EL (cell line): ENCODE measurements at places on chromosomes 2 and 18.

GRCh38 chr2:109208071-109208950 lies 79.3 kb downstream of the SH3RF3 start:
- peak; percentile 77 for DNase-seq

DNA sequence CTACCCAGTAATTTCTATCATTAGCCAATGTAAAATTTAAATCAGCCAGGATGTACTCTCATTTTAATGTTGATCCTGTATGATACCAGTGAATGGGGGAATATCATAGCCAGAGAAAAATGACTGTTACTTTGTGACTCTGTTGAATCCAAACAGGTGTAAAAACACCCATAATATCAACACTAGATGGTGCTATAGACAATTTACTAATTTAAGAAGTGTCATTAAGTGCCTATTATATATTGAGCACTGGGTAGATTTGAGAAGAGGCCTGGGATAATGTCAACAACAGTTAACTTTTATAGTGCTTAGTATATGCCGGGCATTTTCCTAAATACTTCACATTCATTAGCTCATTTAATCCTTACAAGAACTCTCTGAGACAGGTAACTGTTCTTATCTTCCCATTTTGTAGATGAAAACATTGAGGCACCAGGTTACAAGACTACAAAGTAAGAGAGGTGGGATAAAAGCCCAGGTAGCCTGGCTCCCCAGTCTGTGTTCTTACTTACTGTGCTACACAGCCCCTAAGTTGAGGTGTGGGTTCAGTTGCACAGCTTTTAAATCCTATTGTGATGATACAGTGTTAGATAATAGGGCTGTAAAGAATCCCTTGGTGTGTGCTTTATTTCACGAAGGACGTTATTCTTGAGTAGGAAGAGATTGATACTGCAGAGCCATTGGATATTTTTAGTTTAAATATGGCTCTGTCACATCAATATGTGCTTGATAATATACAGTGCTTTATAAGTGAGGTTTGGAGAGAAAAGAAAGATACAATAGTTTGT lies 325.5 kb downstream of the AGPS start:
- no peak for DNase-seq

- DNase-seq: no peak
Observed at GRCh38 chr2:192137451-192137850, 57.3 kb downstream of the TMEFF2 start.

- DNase-seq: peak; percentile 50
Observed at GRCh38 chr2:221571551-221572218, 419 bp downstream of the EPHA4 start.

GRCh38 chr18:79497638-79498081 lies 101.9 kb downstream of the NFATC1 start:
- DNase-seq: no peak

GRCh38 chr2:144801766-144802165 lies 281.8 kb upstream of the ZEB2 start:
- peak; percentile 87 for DNase-seq

DNA sequence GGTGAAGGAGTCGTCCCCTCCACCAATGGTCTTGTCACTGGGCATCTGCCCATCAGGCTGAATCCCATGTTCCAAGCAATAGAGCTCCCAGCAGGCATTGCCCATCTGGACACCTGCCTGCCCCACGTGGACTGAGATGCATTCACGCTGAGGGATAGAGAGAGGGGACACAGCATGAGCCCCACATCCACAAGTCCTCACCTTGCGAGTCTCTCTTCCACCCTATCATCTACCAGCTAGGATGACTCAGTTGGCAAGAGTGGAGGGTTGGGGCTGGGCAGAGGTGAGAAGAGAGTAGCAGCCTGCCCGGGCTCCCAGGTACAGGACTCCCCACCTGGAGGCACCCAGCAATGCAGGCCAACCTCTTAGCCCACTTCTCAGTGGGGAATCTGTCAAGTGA lies 959 bp upstream of the TUBA4B start:
- DNase-seq: no peak

GRCh38 chr18:74921057-74921820 lies 287.7 kb downstream of the PTGR3 start:
- no peak for DNase-seq

- peak; percentile 14 for DNase-seq
Observed at GRCh38 chr2:80078290-80079036, 226.1 kb downstream of the LRRTM1 start.

- DNase-seq: no peak
Observed at GRCh38 chr18:35807811-35808335, 164.6 kb upstream of the RMP24 start.

DNA sequence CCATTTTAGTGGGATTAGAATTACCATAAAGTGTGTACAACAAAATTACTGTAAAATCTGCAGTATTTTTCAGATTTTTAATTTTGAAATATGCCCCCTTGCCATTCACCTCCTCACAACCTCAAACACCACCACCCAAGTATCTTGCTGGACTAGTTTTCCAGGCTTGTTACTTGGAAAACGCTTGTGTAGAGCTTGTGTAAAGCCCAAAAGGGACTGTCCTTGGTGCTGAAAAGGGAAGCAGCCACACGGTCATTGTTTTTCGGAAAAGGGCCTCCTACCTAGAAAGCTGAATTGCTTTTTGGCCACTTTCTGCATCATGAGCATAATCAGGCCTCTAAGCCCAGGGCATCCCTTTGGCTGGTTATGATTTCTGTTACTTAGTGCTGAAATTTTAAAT lies 563.4 kb downstream of the LRRTM4 start:
- no peak for DNase-seq

DNA sequence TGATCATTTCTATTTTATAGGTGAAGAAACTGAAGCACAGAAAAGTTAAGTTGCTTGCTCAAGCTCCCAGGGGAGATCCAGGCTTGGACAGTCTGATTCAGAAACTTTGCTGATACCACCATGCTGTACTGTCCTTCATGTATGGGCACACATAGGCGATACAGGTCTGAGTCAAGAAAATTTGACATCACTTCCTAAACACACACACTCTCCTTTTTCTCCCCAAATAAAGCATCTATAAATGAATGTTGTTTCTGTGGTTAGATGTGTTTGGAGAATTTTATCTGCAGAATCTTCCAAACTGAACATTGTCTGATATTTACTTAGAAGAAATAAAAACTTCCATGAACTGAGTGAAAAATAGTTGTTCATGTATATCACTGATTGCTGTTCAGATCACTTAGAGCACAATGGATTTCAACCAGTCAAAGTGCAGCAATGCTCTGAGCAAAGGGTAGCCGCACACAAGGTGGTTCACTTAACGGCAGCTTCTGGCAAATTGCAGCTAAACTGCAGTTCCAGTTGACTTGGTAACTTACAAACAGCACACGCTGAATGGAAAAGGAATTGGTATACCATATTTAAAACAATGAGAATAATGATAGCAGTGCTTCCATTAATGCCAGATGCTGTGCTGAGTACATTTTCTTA lies 10.0 kb upstream of the AGFG1 start:
- no peak for DNase-seq

GRCh38 chr2:204116159-204116792 lies 179.7 kb downstream of the ICOS start:
- no peak for DNase-seq

GRCh38 chr2:32718752-32719151 lies 90.9 kb downstream of the TTC27 start:
- no peak for DNase-seq

- DNase-seq: no peak
Observed at GRCh38 chr2:80560326-80560725, 255.8 kb upstream of the LRRTM1 start.

DNA sequence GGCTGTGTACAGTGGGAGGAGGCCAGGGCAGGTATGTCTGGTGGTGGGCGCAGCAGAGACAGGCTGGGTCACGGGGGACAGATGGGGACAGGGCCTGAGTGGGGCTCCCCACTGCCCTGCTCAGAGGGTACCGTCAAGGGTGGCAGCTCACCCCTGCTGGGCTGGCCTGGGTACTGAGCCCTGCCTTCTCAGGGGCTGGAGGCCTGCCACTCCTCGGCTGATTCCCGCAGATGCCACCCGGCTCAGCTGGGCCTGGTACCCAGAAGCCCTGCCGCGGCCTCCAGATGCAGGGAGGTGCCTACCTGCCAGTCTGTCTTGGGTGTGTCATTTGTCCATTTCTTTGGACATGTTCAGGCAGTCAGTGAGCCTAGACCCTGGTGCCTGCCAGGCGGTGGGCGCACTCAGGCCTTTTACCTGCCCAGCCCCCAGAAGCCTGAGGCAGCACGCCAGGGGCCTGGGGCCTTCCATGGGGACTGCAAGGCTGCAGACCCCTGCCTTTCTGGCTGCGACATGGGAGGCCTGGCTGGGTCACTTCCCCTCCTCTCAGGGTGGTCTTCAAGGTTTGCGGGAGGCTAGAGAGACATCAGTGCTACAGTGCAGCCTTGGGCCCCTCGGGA lies 3.3 kb downstream of the SNORC start:
- DNase-seq: no peak
